ENCODE measurements at places on chromosomes 12 and 14.
A peak's percentile ranks its signal among the peaks of the same experiment; 100 is the strongest.

GRCh38 chr14:24058260-24058950 is 6.6 kb downstream of the CARMIL3 start:
- peak; percentile 73 for DNase-seq

DNA sequence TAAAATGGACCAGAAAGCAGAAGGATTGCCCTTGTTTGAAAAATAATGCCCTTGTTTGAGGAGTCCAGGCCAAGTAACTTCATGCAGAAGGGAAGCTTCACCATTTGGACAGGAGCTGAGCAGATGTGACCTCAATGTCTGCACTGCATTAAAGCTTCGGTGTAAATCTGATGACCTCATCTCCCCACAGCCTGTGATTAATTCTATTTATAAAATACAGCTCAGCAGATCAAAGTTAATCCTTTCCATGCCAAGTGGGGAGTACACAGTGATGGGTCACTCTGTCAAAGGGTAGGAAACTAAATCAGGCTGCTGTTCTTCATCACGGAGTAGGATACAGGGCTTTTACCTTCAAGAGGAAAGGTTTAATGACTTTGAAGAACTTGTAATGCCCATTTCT is 533.7 kb downstream of the RPS29 start:
- no peak for DNase-seq

DNA sequence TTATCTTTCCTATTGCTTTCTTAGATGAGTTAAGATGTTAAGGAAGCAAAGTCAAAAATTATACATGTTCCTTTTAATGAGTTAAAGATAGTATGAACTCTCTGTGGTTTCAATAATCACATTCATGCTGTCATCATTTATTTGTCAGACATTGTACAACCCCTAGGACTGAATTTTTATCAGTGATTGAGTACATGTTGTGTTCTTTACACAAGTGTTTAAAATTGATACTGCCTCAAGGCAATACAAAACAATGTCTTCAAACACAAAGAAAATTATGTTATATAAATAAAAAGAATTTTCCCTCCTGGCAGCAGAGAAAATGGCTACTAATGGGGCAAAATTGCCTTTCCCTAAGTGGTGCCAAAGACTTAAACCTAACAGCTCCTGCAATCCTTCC is 34.6 kb upstream of the KCNJ8 start:
- no peak for DNase-seq

GRCh38 chr12:44874981-44875416 is 1.1 kb downstream of the NELL2 start:
- no peak for DNase-seq

DNA sequence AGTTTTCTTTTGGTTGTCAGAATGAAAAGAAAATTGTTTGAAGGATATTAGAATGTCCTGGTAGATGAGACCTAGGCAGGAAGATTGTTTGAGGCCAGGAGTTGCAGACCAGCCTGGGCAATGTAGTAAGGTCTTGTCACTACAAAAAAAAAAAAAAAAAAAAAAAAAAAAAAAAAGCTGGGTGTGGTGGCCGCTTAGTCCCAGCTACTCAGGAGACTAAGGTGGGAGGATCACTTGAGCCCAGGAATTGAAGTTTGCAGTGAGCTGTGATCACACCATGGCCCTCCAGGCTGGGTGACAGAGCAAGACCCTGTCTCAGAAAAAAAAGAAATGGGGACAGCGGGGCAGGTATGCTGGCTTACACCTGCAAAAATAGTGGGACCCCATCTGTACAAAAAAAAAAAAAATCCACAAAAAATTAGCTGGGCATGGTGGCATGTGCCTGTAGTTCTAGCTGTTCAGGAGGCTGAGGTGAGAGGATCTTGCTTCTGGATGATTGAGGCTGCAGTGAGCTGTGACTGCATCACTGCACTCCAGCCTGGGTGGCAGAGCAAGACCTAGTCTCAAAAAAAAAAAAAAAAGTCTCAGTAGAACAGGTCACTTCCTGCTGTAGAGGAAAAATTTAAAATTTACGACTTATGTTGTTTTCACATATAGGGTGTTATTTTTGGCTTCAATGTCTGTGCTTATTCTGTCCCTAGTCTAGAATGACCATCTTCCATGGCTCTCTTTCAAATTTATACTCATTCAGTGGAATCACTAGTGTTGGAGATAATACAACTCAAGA is 70.7 kb downstream of the PPHLN1 start:
- no peak for DNase-seq

DNA sequence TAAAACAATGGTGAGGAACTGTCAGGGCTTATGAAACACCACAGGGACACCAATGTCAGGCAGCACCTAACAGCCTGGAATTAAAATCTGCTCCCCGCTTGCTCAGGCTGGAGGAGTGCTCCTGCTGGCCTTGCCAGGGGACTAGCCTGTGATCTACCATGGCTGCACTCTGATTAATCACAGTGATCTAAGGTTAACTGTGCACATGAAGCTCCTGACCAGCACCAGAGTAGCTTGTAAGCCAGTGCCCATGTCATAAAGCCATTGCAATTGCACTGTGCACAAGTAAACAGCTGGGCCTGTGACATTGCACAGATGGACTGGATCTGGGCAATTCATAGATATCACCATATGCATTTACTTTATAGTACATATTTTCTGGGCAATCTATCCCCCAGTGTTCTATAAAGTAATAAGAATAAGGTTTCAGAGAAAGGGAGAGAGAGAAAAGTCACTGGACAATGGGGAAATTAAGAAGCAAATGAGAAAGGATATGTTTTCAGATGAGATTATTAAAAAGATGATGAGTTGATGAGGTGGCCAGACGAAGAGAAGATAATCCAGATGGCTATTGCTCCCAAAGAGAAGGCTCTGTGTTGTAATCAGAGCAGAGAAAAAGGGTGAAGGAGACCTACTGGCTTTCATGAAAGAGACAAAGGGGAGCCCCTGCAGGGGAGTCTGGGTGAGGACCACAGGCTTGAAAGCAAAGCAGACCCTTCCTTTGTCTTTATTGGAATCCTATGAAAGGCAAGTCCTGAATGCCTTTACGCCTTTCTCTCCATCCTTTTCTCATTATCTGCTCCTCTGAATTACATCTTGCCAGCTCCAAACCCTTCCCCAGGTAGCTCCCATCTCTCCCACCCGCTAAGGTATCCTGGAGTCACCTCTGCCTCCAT is 145.8 kb downstream of the SLC38A6 start:
- DNase-seq: no peak

GRCh38 chr12:45599196-45599595 is 130.3 kb upstream of the ARID2 start:
- no peak for DNase-seq

DNA sequence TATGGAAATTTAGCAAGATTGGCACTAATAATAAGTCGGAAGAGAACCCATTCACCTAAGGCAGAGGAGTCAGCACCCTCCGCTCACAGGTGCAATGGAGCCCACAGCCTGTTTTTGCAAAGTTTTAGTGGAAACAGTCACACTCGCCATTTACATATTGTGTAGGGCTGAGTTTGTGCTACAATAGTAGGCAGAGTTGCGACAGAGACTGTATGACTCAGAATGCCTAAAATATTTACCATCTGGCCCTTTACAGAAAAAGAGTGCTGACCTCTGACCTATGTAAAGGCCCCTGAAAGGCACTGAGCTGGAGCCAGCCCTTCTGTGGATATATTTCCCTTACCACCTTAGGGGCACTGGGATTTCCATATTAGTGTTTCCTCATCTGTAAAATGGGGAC is 79.0 kb downstream of the PRIMA1 start:
- no peak for DNase-seq

DNA sequence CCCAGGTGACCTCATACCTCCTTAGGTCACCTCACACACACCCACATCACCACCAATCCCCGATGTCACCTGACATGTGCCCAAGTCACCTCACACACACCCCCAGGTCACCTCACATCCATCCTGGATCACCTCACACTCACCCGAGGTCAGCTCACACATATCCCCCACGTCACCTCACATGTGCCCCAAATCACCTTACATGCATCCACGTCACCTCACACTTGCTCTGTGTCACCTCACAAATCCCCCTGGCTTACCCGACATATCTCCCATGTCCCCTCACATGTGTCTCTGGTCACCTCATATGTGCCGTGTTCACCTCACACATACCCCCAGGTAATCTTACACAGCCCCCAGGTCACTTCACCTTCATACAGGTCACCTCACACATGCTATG is 864.6 kb downstream of the TMEM121 start:
- DNase-seq: no peak

- DNase-seq: no peak
Observed at GRCh38 chr14:44317441-44317746, 189.7 kb downstream of the FSCB start.

DNA sequence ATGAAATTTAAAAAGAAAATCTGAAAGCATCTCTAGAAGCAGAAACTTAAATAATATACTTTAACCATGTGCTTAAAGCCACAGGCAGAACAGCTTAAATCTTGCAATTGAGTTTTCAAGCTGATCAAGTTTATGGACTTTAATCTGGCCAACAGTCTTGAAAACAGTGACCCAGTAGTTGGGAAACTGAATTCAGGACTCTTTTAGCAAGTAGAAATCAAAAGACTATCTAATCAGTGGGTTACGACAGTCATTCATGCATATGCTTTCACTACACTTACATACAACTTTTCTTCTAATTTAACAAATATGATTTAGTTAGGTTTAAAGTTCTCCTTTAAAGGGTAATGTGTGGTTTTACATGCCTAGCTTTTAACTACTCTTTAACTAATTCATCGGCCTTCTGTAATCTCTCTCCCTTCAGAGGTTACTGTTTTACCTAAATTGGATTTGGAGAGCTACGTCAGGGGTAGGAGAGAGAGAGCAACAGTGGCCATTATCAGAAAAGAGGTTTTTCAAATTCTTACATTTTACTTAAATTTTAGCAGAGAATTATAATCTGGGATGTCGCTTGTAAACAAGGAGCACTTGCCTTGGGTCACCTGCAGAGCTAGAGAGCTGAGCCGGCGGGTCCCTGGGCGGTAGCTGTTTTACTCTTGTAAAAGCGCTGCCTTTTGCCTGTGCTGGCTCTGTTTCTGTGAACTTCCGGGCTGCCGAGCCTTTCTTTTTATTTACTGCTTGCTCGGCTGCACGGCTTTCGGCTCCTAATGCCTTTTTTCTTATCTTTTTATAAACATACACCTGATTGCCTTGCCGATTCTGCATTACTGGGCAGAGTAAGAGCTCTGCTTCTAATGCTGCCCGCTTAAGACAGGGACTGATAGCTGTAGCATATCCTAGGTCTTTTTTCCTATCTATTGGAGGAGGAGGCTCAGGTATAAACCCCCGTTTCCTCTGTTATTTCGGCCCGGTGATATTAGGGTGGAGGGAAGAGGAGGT is 17.4 kb upstream of the LYZ start:
- DNase-seq: peak; percentile 4

GRCh38 chr14:99413911-99414310 is 66.7 kb downstream of the SETD3 start:
- no peak for DNase-seq

- no peak for DNase-seq
Observed at GRCh38 chr12:95178136-95178535, 39.1 kb downstream of the FGD6 start.

- DNase-seq: no peak
Observed at GRCh38 chr12:20199780-20200179, 168.6 kb upstream of the PDE3A start.
